CD4-positive, alpha-beta T cell treated with Interleukin-2 at 100 ng/mL for 4 hours (primary cell): ENCODE measurements at places on chromosomes 5 and 9.

- DNase-seq, result no peak
These were observed 457.6 kb downstream of the SLCO4C1 start for GRCh38 chr5:101838435-101838834.

GRCh38 chr5:171418982-171419687 lies at the start of gene FGF18:
TSS of gene FGF18 (plus strand) at chr5:171419647. CDS start at chr5:171420200, 553 bp downstream.
- peak; percentile 15 for DNase-seq

DNA sequence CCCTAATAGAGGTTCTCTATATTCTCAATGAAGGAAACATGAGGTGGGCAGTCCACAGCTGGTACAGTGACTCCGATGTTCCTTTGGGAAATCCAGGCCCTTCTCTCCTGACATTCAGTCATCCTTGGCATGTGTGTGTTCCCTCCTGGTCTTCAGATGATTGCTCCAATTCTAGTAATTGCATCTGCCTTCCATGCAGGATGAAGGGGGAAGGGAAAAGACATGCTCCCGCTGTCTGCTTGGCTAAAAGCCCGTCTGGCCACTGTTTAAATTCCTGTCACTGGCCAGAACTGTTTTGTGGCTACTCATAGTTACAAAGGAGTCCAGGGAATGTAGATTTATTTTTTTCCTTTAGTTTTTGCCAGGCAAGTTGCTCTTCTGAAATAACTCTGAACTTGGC lies 65.0 kb downstream of the MAST4 start:
- DNase-seq, result no peak

DNA sequence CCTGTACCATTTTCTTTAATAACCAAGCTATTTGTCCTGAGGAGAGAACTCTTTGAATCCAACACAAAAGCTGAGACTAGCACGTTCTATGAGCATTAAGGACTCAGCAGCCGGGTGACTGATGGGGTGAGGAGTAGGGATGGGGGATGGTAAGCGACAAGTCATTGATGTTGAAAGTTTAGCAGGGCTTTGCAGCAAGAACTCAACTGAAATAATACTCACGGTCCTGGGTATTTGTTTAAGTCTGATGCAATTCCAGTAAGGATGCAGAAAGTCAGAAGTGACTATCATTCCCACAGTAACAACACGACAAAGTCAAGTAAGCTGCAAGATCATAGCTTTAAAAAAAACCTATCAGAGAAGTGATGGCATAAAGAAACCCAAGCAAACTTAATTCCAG lies 131.1 kb downstream of the ACTL7B start:
- DNase-seq, result no peak

GRCh38 chr9:37998881-37999587 lies 70.0 kb downstream of the SHB start:
- no peak for DNase-seq

DNA sequence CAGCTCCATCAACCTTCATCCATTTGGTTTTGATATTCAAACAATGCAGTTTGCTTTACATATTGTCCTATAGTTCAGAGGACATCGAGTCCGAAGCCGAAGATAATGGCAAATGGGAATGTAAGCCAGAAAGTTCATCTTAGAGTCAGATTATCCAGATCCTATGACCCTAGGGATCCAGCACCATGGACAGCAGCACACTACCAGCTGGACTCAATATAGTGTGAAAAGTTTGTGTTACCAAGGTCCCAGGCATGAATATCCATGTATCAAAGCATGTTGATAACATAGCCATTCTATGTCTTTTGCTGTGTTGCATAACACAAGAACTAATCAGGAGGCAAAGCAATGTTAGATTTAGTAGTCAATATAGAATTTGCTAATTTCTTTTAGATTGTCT lies 46.3 kb downstream of the FSTL4 start:
- DNase-seq, result no peak

GRCh38 chr5:102955488-102955887 lies 164.4 kb downstream of the GIN1 start:
- DNase-seq, result no peak

DNA sequence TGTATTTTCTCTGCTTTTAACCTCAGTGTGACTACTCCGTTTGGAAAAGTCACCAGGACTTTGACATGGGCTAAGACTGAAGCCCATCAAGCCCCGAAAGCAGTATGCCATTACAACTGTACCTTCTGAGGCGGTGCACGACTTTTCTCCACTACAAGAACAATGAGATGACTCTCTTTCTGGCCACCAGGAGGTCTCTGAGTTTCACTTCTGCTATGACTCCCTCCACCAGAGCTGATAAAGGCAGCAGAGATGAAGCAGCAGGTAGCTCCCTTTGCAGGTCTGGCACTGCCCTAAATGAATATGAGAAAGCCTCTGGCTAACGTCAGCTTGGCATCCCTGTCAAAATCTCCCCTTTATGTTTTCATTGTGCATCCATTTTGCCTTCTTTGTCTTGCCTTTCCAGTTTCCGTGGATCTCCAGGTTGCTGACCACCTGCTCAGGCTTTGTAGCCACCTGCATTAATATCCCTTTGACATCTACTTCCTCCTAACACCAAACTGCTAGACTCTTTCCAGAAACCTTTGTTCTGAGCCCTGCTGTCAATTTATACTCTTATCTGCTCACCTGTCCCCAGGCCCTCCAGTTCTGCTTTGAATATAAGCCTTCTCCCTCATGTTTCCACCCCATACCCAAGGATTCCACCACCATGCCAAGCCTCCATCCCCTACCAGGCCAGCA lies 221.7 kb downstream of the ZNF608 start:
- DNase-seq, result no peak

- no peak for DNase-seq
These were observed 72.5 kb upstream of the SMIM23 start for GRCh38 chr5:171713152-171713551.

GRCh38 chr5:88872971-88873370 lies 10.0 kb downstream of the MEF2C start:
- DNase-seq, result no peak

DNA sequence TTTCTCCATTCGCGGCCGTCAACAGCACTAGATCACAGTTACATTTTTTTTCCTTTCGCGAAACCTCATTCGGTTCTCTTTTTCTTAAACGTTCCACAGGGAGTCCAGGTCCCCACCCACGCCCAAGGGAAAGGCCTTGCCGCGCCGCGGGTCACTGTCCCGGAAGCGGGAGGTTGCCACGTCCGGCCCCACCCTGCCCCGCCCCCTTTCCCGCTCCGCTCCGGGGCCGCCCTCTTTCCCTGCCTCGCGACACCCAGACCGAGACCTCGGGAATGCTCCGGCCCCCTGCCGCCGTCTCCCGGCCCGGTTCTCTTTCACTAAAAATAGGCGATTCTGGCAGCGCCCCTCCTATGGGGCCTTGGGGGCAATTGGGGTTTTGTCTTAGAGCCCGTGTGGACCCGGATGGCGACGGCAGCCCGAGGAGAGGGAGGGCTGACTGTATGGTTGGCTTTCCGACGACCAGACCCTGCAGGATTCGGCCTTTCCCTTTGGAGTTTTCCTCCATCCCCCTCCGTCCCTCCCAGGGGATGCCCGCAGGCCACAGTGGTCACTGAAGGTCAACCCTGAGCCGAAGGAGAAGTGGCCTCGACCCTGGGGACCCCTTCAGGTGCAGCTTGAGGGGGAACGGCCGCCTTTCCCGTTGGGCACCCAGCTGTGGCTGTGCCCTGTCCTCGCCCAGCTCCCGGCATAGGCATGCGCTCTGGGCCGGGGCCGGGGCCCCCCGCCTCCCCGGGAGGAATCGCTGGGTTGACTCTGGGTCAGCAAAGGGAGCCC lies 2.8 kb upstream of the RACK1 start:
- DNase-seq, result peak; percentile 69

GRCh38 chr5:135215617-135216470 lies 181.8 kb upstream of the PITX1 start:
- no peak for DNase-seq

DNA sequence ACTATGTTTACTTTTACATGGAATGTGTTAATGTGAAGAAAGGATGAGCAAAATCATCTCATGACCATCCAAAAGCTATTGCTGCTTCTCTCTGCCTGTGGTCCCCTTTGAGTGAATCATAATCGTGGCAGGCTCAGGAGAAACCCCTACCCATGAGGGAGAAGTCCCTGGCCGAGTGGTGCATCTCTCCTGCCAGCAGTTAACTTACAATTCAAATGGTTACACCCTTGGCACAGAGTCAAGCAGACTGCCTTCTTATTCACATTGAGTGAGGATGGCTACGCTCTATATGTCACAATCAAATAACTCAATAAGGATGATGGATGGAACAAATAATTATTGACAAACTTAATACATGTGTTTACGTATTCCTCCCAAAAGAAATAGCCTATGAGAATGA lies 179.1 kb downstream of the FGF1 start:
- no peak for DNase-seq

- no peak for DNase-seq
These were observed 61.7 kb downstream of the FBXL17 start for GRCh38 chr5:108320231-108320630.

DNA sequence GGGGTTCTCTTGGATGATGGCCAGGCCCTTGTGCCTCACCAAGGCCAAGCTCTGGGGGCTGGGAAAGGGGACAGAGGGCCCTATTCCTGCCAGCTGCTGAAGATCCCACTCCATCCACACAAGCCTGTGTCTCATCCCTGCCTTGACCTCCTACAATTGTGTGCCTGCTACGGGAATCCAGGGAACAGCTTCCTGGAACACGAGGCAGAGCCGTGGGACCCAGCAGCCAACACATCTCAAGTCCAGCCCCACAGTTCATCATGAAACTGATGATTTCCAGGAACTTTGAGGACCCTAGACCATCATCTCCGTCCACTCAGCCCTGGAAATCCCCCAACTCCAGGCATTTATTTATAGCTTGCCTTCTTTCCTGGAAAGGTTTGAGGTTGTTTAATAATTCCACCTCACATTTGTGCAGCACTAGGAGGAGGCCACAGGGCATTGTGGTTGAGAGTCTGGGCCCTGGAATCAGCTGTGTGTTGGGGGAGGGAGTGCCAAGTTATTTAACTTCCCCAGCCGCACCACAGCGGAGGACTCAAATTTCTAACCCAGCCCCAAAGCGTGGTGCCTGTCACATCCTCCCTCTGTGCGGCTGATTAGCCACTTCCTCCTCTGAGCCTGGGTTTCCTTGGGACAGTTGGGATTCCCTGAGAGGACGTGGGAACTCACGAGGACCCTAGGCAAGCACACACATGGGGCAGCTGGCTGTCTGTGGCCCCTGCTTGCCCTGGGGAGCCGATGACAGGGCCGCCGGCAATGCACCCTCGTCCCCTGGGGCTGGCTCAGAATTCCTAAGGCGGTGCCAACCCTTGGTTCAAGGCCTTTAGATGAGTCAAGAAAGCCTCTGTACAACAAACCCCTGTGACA lies 58.2 kb upstream of the GGTA1 start:
- no peak for DNase-seq

GRCh38 chr9:134251296-134252069 lies 74.8 kb upstream of the RXRA start:
- no peak for DNase-seq

DNA sequence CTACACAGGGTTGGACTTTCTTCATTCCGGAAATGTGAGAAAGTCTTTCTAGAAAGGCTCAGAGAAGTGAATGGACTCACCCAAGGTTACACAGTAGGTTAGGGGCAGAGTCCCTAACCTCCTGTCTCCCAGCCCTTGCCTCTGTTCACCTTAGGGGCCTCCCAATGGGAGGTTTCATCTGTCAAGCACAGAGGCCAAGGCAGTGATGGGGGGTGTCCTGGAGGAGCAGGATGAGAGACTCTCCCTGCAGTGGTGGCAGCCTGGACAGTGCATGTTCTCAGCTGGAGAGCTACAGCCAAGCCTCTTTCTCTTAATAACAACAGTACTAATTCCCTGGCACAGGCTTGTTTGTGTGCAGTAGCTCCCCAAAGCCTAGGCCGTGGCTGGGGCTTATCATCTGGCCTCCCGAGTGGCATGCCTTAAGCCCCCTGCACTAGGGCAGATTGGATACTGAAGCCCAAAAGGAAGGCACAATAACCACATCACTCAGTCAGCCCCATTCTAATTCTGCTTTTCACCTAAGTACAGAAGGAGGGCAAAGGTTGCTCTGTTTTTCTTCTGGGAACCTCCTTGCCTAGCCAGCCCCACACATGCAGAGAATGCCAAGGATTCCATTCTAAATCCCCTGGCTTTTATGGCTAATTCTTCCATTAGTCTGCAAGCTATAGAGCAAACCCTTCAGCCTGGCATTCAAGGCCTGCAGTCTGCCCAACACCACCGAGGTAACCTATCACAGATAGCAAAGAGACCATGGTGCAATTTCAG lies 50.2 kb upstream of the XPA start:
- DNase-seq, result no peak

DNA sequence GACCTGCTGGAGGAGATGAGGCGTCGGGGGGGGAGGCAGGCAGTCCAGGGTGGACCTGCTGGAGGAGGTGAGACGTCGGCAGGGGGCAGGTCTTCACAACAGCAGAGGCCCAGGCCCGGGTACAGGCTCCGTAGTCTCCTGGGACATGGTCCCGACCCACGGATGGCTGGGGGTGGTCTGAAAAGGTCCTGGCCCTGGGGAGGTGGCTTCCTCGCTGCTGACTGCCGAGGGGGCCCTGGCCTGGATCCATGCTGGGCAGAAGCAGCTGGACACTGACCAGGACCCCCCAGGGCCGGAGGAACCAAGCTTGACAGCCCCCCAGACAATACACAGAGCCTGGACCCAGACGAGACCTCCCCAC lies 8.5 kb downstream of the EGFL7 start:
- DNase-seq, result no peak

DNA sequence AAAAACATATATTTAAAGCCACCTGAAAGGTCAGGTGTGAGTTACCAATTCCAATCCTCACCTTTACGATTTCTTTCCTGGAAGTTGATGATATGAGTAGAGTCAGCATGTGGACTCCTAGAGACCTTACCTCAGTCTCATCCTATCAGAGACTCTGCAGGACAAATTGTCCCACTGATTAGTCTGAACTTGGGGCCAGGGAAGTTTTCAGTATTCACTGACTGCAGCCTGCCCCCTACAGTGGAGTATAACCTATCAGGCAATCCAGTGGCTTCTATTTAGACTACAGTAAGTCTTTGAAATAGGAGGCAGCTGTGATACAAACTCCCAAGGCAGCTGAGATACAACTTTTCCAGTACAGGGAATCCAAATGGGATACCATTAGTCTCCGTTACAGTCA lies 449.4 kb upstream of the CDH10 start:
- no peak for DNase-seq

DNA sequence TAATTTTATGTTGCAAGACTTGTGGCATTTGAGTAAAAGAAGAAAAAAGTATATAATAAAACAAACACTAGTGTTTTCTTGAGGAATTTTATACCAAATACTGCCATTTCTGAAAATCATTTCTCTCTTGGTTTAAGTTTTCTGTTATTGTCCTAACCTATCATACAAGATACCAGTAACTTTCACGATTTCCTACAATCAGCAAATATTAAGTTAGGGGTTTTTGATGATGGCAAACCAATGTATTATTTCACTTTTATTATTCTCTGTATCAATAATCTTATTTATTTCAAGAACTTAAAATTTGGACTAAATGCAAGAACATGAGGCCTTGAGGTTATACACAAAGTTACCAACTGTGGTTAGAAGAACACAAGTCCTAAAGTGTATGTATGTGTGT lies 109.0 kb upstream of the VCAN start:
- DNase-seq, result no peak
